ENCODE measurements at places on chromosomes 5 and 9. TPM values are rescaled to one million over a fixed set of nuclear protein-coding genes. Genes with fewer than 3 reads are reported as not detected.

RFK gene
- 33.2 TPM for total RNA-seq

PLEKHG4B gene
- 8.9 TPM for total RNA-seq

PCDH12 gene
- total RNA-seq = not detected

SLC25A2 gene
- 0.28 TPM for total RNA-seq

CKMT2 gene
- total RNA-seq = not detected

ADRA1B gene
- total RNA-seq = 8.3 TPM

FOXE1 gene
- 0.82 TPM for total RNA-seq

SPTAN1 gene
- total RNA-seq = 229 TPM

ARHGAP26 gene
- 65.5 TPM for total RNA-seq

IL9 gene
- total RNA-seq = not detected

F2RL1 gene
- 65.9 TPM for total RNA-seq

PLCXD3 gene
- 0.10 TPM for total RNA-seq
